T-helper 22 cell (primary cell): ENCODE measurements at places on chromosomes 12 and 14.

DNA sequence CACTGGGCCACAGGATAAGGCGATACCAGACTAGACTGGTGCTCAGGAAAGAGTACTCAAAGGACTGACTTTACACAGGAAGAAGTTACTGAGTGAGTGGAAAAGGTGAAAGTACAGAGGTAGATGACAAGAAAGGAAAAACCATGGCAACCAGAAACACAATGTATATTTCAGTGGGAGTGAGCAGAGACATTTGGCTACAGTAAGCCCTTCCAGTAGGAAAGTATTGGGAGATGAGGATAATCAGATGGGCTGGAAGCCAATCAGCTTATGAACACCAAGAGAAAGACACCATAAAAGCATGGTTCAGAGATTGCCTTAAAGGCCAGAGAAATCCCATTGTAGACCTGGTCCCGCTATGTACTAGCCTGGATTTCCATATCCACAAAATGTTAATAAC, 51.6 kb downstream of the TMTC1 start:
- no peak for DNase-seq

DNA sequence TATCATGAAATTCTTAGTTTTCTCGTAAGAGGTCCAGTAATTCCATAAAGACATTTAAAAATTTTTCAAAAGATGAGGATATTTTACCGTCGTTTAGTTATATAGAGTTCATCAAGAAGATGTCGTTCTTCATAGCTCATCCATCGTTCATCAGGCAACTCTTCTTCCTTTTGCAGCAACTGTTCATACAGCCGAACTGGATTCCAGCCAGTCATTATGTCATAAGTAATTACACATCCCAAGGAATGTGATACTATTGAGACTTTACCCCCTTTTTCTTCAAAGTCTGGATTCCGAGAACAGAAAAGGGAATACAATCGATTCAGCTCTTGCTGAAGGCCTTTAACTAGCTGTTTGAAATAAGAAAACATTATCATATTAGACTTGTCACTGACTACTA, 90.3 kb downstream of the DDHD1 start:
- no peak for DNase-seq

- DNase-seq, result no peak
These were observed 36.5 kb downstream of the LEMD3 start for GRCh38 chr12:65205886-65206285.

GRCh38 chr12:45651029-45651428, 78.5 kb upstream of the ARID2 start:
- no peak for DNase-seq

DNA sequence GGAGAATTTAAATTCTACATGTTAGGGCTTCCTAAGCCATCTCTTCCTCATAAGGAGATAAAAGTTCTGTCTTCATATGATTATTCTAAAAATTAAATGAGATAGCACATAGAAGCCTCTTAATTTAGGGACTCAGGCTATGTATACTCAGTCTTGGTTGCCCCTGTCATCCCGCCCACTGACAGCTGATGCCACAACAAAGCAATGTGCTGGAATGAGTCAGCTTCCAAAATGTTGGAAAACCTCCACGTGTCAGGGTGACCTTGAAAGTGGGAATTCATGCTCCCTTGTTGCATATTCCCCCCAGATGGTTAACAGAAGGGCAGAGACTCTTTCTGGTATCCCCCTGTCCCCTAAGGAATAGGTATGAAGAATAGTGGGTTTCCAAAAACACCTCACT, 238.0 kb upstream of the DDHD1 start:
- DNase-seq, result no peak

DNA sequence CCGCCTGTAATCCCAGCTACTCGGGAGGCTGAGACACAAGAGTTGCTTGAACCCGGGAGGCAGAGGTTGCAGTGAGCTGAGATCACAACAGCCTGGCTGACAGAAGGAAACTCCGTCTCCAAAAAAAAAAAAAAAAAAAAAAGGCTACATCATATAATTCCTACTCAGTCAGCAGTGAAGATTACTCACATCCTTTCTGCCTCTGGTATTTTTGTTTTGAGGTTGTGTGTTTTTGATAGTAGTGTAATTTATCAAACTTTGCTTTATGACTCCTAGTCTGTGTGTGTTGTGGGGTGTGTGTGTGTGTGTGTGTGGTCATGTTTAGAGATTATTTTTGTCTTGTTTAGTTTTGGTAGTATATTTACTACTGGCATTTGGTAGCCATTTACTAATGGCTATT, 29.8 kb upstream of the DLGAP5 start:
- no peak for DNase-seq

DNA sequence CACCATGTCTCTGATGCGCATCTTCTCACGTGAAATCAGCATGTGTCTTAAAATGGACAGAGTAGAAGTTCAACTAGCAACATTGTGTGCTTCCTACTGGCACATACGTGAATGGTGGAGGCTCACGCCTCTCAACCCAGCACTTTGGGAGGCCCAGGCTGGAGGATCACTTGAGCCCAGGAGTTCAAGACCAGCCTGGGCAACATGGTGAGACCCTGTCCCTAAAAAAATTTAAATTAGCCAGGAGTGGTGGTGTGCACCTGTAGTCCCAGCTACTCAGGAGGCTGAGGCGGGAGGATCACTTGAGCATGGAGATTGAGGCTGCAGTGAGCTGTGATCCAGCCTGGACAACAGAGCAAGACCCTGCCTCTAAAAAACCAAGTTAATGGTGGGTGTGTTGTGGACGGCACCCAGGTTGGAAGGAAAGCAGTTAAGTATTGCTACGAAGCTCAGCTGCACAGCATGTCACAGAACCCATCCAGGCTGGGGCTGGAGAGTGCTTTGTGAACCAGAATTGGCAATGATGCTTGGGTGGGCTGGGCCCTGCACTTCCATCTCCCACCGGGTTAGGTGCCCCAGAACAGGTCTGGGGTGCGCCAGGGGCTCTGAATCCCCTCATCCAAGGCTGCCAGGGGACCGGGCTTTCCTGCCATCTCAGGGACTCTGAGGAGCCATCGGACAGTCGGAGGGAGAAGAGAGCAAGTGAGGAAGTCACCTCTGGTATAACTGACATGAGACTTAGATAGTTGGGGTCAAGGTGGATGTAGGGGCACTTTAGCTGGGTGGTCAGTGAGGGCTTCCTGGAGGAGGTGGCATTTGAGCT, 33.0 kb upstream of the ULK1 start:
- DNase-seq, result no peak

- peak; percentile 28 for DNase-seq
These were observed 3.2 kb downstream of the THTPA start for GRCh38 chr14:23559010-23559925.

- no peak for DNase-seq
These were observed 40.7 kb downstream of the ATG14 start for GRCh38 chr14:55370883-55371455.
